ENCODE measurements at places on chromosomes 13 and 19.
A peak's percentile ranks its signal among the peaks of the same experiment; 100 is the strongest.

- no peak for DNase-seq
Observed at GRCh38 chr13:114154476-114154875, 22.1 kb upstream of the RASA3 start.

- DNase-seq = no peak
Observed at GRCh38 chr19:52196256-52196967, 6.6 kb downstream of the PPP2R1A start.

- no peak for DNase-seq
Observed at GRCh38 chr13:113460599-113460998, 7.3 kb upstream of the ADPRHL1 start.

DNA sequence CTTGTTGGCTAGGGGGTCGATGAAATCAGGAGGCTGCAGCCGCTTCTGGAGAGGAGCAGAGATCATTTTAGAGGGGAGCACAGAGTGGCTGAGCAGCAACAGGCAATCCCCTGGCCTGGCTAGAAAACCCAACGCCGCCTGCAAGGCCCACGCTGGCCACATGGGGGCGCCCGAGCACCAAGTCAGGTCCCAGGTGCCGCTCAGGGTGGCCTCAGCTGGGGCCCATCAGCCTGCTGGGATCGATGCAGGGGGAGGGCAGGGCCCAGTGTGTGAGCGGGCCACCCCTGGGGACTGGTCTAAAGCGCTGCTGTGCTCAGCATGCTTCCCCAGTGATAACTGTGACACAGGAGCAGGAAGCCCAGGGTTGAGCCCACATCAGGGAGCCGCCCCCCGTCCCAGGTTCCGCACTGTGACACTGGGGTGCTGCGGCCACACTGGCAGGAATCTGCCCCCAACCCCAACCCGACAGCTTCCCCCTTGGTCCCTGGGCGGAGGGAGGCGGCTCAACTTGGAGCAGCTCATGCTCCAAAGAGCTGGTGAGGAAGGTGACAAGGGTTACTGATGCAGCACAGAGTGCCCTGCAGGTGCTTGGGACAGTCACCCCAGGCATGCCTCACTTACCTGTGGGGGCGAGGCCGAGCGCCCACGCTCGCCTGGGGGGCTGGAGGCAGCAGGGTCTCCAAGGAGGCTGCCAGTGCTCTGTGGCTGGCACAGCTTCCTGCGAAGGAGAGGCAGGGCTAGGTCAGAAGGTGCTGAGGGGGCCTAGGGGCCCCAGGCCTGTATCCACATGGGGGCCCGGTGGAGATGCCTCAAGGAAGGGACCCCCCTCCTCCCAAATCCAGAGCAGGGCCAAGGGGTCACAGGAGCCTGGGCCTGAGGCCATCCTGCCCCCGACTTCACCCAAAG, 13.3 kb upstream of the ISYNA1 start:
- peak; percentile 87 for DNase-seq

GRCh38 chr19:33736787-33737186, 59.9 kb upstream of the KCTD15 start:
- DNase-seq = no peak

- DNase-seq = peak; percentile 6
Observed at GRCh38 chr13:49218493-49219051, 1.6 kb upstream of the MLNR start.

Measured in B cell (primary cell).